GM23248 (cell line): ENCODE measurements at places on chromosomes 2 and 18.

GRCh38 chr2:12421046-12421445 is 295.7 kb upstream of the TRIB2 start:
- no peak for DNase-seq

GRCh38 chr2:10635430-10635829 is 54.3 kb downstream of the NOL10 start:
- no peak for DNase-seq

DNA sequence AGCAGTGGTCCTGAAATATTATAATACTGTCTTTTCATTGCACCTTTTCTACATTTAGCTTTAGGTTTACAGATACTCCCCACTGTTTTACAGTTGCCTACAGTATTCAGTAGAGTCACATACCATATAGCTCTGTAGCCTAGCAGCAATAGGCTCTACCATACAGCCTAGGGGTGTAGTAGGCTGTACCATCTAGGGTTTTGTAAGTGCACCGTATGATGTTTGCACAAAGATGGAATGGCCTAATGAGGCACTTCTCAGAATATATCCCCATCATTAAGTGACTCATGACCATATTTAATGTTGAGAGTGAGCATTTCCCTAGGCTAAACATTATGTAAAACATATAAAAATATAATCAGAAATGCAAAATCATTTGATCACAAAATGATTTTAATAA is 511.3 kb upstream of the RAB12 start:
- DNase-seq, result no peak

DNA sequence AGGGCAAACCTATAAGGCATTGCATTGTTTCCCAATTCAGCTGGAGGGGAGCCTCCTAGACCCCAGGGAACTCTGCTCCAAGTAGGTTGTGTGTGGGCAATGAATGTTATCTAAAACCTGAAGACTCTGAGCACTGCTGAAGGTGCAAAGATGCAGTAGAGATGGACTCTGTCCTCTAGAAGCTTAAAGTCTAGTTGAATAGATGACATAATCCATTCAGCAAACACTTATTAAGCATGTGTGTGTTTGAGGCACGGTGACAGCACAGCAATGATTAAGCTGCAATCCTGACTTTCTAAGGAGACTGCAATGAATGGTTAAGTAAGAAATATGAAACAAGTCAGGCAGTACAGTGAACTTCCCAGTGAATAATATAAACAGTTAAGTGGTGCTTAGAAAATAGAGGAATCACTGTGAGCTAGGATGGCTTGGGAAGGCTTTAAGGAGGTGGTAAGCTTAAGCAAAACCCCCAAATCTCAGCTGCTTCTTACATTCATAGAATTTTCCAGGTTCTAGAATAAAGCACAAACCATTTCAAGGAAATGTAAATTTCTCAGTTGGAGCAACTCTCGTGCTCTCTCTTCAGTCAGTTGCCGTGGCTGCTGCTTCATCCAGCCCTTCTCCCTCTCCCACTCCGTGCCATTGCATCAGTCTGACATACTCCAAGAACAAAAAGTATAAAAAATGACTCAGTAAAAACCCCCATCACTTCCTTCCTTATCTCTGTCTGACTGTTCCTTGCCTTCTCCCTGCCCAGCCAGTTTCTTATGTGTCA is 19.1 kb downstream of the MXD1 start:
- peak; percentile 94 for DNase-seq

GRCh38 chr2:72793798-72794440 is 31.9 kb downstream of the EXOC6B start:
- peak; percentile 50 for DNase-seq

GRCh38 chr18:55038162-55038561 is 78.9 kb upstream of the CCDC68 start:
- DNase-seq, result peak; percentile 42

GRCh38 chr2:232129483-232129882 is 168.0 kb downstream of the DIS3L2 start:
- no peak for DNase-seq

DNA sequence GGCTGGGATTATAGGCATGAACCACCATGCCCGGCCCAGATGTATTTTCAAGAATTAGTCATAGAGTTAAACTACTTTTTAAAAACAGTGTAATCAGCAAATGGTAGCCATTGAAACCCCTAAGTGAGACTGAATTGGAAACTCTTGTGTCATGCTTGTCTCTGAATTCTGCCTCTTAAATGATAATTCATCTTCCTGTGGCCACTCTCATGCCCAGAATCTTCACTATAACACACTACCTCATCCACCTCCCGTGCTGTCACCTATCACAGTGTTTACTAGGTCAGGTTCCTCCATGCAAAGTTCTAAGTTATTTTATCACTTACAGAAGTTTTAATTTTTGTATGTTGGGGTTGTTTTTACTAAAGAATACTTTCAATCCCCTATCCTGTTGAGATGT is 197.5 kb downstream of the PHLPP1 start:
- DNase-seq, result no peak

DNA sequence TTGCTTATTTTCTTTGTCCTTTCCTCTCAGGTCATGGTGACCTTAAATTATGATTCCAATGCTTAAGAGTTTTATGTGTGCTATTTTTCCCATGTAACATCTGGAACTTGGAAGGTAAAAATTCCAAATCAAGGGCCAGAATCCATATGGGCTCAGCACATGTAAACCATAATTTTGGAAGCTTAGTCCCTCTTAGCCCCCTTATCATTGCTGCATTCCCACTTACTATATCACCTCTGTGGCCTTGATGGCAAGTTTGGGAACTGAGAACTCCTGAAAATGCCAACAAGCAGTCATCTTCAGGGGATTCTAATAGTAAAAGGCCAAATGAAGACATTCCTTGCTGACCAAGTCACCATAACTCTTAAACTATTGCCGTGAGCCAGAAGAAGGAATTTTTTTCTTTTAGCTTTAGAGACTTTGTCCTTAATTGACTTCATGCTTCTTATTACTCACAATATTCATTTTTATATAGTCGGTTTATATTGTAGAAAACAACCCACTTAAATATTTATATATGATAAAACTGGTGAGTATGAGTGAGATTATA is 251.4 kb downstream of the SLC8A1 start:
- DNase-seq, result peak; percentile 75

DNA sequence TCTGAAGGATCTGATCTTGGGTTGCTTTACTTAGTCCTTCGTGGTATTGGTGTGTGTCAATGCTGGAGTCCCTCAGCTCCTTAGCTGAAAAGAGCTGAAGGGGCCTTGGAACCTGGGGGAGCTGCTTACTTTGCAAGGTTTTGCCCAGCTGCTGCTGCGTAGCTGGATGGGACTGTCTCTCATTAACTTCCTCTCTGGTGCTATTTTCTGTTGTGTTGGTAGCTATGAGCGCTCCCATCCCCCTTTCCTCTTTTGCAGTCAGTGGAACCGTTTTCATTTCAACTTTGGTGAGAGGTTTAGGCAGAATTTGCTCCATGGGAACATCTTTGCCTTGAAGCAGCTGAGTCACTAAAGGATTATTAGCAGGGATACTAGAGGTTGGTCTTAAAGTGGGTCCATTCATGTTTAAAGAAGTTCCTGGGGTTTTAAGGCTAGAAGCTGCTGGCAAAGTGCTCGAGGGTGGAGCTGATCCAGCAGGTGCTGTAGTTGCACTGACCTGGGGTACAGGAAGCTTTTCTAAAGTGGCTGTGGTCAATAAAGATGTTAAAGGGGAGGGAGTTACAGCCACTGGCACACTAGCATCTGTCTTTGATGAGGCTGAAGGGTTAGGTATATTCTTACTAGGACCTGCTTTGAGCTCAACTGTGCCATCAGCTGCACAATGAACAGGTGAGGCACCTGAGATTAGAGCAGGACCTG is 69.9 kb upstream of the DTNB start:
- no peak for DNase-seq

- DNase-seq, result no peak
Observed at GRCh38 chr18:68282232-68282631, 432.7 kb downstream of the TMX3 start.

GRCh38 chr18:45844938-45845337 is 19.5 kb downstream of the SIGLEC15 start:
- DNase-seq, result no peak

DNA sequence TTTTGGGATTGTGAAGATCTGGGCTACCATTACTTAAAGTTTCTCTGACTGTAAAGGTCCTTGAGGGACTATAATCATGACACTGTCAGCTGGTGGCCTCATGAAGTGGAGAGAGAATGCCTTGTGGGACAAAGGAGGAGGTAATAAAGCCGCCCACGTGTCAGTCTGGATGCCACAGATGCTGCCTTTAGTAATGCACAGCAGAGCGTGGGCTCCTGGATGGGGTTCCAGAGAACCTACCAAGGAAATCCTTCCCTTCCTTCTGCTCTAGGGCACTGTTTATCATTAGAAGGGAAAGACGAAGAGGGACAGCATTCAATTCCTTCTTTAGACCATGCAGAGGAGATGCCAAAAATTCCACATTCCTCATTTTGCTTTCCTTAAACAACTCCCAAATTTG is 63.5 kb downstream of the COL5A2 start:
- peak; percentile 62 for DNase-seq

- no peak for DNase-seq
Observed at GRCh38 chr2:24546669-24547068, 55.6 kb downstream of the NCOA1 start.

- no peak for DNase-seq
Observed at GRCh38 chr2:177289824-177290628, 25.5 kb upstream of the NFE2L2 start.

DNA sequence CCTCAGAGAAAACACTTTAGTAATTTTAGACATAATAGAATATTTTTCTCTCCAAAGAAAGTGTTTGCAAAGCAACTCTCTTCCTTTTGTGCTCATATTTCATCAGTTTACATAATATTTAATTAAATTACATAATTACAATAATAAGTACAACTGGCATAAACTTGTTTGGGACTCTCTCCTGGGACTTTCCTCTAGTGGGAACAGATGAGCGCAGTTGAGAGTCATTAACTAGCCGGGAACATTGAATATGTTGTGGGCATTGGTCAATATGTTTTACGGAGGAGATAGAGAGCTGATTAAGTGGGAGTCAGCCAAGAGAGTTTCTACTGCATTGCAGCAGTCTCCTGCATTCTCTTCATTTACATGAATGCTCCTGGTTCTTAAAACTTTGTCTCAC is 607.7 kb downstream of the ARHGAP15 start:
- DNase-seq, result no peak

DNA sequence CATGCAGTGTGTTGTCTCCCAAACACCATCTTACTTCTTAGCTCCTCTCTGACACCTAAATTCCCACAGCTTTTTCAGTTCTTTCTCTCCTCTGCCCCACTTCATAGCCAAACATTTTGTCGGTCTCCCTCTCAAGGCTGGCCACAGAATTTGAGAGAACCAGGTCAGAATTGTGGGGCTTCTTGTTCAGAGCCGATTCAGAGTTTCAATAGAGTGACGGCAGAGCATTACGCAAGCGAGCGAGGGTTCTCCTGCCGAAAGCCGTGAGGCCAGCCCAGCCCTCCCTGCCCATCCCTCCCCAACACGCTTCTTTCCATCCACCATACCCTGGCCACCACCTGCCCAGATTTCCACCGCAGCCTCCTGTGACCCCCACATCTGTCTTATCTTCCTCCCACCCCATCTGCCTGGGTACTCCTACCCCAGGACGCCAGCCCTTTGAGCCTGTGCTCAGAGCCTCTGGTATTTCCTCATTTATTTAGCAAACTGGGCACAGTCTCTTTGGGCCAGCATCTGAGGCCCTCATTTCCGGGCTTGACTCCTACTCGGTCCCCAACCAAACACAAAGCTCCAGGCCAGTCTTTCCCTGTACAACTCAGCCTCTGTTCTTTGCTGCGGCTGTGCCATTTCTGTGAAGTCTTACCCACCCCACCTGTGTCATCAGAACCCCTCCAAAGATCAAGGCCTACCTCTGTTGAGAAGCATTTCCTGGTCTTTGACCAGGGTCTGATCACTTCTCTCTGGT is 70.0 kb upstream of the MAP4K4 start:
- DNase-seq, result no peak

- peak; percentile 15 for DNase-seq
Observed at GRCh38 chr18:62388855-62389760, 64.0 kb downstream of the TNFRSF11A start.

- peak; percentile 90 for DNase-seq
Observed at GRCh38 chr2:238700117-238700457, 147.8 kb upstream of the TWIST2 start.

DNA sequence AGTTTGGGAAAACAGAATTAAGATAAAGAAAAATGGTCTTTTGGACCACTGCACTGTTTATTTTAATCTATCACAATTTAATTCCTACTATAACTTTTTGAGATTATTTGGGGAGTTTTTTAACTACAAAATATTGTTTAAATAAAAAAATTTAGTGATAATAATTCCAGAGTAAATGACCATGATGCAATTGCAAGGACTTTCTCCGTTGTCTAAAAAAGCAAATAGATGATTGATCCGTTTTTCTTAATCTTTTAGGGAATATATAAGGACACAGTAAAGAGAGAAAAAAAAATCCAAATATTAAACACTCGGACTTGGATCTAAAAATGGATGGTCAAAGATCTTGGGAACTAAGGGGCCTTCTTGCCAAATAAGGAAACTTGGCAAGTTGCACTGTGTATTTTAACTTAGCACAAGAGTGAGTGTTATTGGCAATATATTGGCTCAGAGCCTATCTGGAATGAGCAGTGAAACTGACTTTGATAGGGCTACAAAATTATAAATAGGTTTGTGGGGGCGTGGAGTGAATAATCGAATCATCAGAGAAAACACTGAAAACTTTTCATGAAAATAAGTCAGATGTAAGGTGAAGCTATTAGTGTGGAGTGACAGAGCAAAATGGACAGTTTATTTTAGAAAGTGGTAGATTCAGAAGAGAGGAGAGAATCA is 2.0 kb downstream of the MAP3K20 start:
- DNase-seq, result peak; percentile 49

DNA sequence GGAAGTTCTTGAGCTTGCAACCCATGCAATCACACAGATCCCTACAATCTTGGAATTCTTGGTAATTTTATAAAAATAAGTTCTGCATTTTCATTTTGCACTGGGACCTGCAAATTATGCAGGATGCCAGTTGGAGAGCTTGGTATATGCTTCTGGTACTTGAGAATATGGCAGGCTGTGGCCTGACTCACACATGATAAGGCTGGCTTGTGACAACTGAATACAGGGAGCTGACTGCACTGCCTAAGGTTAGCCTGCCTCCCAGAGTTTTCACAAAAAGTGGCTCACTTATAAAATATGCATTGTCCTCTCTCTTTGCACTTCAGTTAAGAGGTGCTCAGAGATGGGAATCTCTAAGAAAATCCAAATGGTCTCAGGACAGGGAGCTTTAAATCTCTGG is 265.5 kb upstream of the KCNJ3 start:
- DNase-seq, result no peak

DNA sequence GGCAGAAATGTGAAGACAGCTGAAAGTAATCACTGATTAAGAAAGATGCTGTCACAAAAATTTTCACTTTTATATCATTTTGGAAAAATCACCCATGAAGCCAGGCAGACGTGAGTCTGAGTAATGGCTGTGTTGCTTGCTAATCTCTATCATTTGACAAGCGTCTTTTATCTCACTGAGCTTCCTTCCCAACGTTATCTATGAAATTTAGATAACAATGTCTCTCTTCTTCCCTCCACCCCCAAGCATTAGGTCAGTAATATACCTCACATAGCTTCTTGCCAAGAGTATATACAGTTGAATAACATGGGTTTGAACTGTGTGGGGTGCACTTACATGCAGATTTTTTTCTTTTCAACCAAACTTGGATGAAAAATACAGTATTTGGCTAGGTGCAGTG is 388.6 kb upstream of the NRXN1 start:
- no peak for DNase-seq
